Activated CD4-positive, alpha-beta T cell treated with anti-CD3 and anti-CD28 coated beads, Interleukin-2, amount 50 U/mL, for 24 hours (primary cell): ENCODE measurements at places on chromosomes 4 and X.

DNA sequence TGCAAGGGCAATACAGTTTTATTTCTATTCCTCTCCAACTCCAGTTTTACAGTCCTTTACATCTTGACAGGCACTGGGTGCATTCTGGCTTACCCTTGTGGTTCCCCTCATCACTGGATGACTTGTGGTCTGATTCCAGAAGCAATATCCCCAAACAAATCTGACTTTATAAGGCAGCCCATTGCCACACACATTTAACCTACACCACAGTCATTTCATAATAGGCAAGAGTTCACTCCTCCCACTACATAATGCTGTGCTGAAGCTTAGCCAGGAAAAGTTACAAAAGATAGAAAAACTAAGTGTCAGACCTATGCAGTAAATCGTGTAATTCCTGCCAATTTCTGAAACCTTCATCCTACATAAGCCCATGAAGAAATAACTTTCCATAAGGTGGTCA, 82.9 kb upstream of the MID1IP1 start:
- no peak for DNase-seq

DNA sequence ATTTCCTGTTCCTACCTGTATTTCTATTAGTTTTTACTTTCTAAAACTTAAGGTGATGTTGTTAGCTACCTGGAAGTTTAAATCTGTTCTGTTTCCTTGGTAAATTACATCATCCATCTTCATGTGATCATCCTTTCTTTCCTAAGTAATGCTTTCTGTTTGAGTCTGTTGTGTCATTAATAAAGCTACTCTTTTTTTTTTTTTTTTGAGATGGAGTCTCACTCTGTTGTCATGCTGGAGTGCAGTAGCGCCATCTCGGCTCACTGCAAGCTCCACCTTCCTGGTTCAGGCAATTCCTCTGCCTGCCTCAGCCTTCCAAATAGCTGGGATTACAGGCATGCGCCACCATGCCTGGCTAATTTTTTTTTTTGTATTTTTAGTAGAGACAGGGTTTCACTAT, 73.3 kb downstream of the FIP1L1 start:
- no peak for DNase-seq

GRCh38 chr4:19675172-19675811, 576.4 kb upstream of the SLIT2 start:
- no peak for DNase-seq

DNA sequence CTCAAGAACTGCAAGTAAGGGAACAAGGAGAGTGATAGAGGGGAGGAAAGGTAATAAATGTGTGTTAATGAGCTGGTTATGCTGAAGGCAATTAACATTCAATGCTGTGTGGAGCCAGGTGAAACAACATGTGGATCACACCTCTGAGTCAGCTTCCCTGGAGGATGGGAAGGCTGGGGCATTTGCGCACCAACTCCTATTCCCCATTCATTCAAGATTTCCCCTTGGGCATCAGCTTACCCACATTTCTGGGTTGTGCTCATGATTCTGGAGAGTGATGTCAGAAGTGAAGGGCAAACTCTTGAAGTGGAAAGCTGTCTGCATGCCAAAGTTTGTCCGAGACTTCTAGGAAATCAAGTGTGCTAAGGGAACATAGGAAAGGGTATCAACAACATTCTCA, 461.4 kb downstream of the MID1IP1 start:
- DNase-seq: no peak

DNA sequence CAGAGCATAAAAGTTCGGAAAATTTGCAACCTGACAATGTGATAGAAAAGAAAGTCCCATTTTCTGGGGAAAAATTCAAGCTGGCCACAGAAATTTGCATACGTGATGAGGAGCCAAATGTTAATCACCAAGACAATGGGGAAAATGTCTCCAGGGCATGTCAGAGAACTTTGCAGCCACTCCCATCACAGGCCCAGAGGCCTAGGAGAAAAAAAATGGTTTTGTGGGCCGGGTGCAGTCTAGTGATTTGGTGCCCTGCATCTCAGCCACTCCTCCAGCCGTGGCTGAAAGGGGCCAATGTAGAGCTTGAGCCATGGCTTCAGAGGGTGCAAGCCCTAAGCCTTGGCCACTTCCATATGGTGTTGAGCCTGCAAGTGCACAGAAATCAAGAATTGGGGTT, 71.2 kb downstream of the CHRNA9 start:
- no peak for DNase-seq

DNA sequence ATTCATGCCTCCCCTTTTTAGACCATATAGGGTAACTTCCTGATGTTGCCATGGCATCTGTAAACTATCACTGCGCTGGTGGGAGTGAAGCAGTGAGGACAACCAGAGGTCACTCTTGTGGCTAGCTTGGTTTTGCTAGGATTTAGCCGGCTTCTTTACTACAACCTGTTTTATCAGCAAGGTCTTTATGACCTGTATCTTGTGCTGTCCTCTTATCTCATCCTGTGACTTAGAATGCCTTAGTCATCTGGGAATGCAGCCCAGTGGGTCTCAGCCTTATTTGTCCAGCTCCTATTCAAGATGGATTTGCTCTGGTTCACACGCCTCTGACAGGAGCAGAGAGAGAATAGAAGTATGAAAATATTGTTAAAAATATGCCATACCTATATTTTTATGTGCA, 355.7 kb downstream of the ADGRL3 start:
- DNase-seq: no peak

GRCh38 chrX:139559383-139560042, 29.0 kb downstream of the F9 start:
- DNase-seq: no peak

DNA sequence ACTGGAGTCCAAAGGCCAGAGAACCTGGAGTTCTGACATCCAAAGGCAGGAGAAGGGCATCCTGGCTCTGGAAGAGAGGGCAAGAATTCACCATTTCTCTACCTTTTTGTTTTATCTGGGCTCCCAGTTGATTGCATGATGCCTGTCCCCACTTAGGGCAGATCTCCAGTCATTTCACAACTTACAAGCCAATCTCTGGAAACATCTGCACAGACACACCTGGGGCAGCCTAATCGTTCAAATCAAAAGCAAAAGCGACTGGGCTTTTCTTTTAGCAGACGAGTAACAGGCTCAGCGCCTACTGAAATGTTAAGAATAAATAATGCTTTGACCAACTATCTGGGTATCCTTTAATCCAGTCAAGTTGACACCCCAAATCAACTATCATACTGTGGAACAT, 136.0 kb upstream of the NPY2R start:
- DNase-seq: no peak

- no peak for DNase-seq
Observed at GRCh38 chr4:140813804-140814203, 57.6 kb upstream of the TBC1D9 start.

GRCh38 chr4:136810626-136811025, 721.7 kb downstream of the PCDH18 start:
- DNase-seq: no peak

GRCh38 chr4:41465146-41465761, 72.7 kb upstream of the LIMCH1 start:
- DNase-seq: no peak

GRCh38 chr4:111789901-111790640, 355.2 kb upstream of the FAM241A start:
- no peak for DNase-seq

DNA sequence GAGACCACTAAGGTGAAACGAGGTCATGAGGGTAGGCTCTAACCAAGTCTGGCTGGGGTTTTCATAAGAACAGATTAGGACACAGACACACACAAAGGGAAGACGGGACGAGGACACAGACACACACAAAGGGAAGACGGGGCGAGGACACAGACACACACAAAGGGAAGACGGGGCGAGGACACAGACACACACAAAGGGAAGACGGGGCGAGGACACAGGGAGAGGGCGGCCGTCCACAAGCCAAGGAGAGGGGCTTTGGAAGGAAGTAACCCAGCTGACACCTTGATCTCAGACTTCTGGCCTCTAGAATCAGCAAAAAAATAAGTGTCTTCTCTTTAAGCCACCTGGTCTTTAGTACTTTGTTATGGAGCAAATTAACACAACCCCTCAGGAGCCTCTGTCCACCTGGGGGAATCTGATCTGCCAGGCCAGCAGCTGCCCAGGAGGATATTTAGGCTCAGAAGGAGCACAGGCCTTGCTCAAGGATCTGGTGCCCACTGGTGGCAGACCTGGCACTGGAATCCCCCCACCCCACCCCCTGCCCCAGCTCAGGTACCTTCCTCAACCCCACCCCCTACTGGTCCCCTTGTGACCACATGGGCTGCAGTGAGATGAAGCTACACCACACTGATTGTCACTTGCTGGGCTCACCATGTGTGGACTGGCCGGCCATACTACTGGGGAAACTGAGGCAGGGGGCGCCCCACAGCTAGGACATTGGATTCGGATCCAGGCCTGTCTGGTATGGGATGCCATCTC, 2.8 kb downstream of the ABLIM2 start:
- DNase-seq: no peak

DNA sequence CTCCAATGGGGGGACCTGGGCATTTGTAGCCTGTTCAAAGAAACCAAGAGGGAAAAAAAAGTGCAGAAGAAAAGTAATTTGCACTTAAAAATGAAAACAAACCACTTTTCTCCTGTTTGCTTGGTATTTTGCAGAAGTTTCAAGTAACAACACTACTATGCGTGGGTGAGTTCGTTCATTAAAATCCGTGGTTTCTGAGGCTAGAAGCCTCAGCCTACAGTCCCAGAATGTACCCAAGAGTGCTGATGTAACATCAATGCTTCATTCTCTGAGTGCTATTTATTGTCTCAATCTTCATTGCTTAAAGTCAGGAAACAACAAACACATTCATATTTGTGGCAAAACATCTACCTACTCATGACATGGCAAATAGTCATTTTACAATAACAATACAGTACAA, 29.2 kb downstream of the LGI2 start:
- DNase-seq: no peak

- no peak for DNase-seq
Observed at GRCh38 chr4:74158466-74159142, 686 bp downstream of the MTHFD2L start.

GRCh38 chrX:33592396-33592795, 381.0 kb upstream of the DMD start:
- no peak for DNase-seq

- no peak for DNase-seq
Observed at GRCh38 chr4:136476753-136477152, 1055.5 kb downstream of the PCDH18 start.

DNA sequence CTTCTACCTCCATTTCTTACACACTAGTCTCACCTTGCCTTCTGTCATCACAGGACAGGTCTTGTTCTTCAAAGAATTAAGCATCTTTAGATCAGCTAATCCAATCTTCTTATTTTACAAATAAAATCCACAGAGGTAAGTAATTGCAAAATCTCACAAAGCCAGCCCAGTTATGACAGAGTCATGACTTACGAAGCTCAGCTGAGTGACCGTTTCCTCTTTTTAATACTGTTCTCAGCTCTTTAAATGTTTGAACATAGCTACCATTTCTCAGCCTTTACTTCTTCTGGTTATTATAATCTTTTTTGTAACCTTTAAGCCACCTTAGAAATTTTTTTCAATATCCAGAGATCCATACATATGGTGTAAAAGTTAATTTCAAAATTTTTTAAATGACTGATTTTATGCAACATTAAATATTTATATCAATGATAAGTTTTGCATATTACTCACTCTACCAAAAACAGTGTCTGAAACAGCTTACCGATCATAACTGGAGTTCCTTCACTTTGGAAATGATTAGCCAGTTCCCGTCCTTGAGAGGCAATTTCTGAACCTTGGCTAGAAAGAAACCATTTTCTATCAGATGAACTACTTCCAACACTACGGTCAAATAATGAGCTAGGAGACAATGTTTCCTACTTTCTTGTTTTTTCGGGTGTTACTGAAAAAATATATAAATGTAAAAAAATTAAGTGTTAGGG, 8.8 kb downstream of the ANKRD37 start:
- no peak for DNase-seq

GRCh38 chr4:2934813-2935761, 28.1 kb downstream of the NOP14 start:
- peak; percentile 96 for DNase-seq

- no peak for DNase-seq
Observed at GRCh38 chr4:23371533-23371932, 518.3 kb downstream of the PPARGC1A start.

- no peak for DNase-seq
Observed at GRCh38 chrX:17595456-17596035, 141.7 kb upstream of the SCML1 start.

DNA sequence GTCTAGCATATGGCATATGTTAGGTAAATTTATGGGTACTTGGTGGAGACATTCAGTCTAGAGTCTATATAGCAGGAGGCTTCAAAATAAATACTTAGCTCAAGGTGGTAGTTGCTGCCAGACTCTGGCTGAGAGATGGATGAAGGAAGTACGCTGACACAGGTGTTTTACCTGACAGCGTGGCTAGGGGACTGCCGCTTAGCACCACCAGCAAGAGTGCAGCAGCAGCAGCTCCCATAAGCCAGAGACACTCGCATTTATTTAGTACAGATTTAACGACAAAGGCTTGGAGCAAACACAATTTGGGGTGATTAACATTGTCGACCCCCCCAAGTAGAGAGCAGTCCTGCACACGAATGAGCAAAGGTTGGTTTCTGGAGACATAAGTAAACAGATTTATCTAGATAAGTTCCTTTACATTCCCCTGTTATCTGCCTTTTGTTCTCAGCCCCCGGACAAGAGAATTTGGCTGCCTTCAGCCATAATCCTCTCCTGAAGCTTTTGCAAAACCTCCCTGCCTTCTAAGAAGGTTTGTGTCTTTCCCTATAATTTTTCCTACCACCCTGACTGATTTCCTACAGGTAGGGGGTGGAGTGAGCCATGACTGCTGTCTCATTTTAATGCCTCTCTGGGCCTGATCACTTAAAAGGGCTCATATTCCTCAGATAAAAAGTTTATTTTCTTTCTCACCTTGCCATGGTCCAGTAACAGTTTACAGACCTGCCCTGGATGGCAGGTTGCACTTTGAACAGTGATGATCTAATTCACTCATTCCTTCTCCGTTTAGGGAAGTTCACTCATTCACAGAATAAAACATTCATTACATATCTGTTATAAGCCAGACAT, 64.6 kb downstream of the RHOH start:
- DNase-seq: no peak

- DNase-seq: no peak
Observed at GRCh38 chr4:116020141-116020722, 906.8 kb upstream of the NDST4 start.

GRCh38 chr4:17562157-17562556, 14.8 kb upstream of the LAP3 start:
- DNase-seq: no peak

- no peak for DNase-seq
Observed at GRCh38 chr4:119955256-119955655, 111.4 kb downstream of the MAD2L1 start.

- no peak for DNase-seq
Observed at GRCh38 chrX:79259073-79259689, 108.0 kb downstream of the ITM2A start.

GRCh38 chr4:182749667-182750167, 167.5 kb downstream of the DCTD start:
- DNase-seq: no peak
